Stimulated activated CD4-positive, alpha-beta T cell treated with anti-CD3 and anti-CD28 coated beads, Interleukin-12 subunit alpha, Interleukin-12 subunit beta, amount 100 ng/mL, for 4 hours (primary cell): ENCODE measurements at places on chromosomes 1 and 21.

DNA sequence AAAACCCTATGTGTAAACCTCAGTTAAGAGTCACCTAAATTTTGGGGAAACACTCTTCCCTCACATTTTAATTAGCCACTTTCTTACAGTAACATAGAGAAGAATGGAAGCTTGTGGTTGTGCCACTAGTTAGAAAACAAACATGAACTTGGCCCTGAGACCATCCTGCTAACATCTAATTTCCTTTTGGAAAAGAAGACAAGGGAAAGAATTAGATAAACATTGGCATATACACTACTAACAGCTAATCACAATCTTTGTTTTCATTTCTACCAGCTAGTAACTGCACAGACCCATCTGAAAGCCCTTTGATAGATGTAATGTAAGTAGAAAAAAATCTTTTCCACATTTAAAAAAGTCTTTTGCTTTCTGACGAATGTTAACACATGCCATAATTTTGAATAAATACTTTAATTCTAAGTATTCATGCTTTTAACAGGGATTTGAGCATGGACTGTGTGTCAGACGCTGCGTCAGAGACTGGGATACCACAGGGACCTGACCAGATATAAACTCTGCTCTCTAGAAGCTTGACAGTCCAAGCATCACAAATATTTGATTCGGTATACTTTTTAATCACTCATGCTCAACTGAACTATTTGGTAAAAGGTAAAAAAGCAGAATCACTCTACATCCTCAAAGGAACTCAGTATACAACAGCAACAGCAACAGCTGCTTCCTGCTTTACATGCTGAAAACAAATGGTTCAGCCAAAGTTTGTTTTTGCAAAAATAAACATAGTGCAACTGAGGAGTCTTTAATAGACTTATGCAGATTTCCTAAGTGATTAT is 30.2 kb downstream of the DPH5 start:
- DNase-seq, result no peak

GRCh38 chr1:55812281-55812680 is 597.1 kb upstream of the USP24 start:
- DNase-seq, result no peak

DNA sequence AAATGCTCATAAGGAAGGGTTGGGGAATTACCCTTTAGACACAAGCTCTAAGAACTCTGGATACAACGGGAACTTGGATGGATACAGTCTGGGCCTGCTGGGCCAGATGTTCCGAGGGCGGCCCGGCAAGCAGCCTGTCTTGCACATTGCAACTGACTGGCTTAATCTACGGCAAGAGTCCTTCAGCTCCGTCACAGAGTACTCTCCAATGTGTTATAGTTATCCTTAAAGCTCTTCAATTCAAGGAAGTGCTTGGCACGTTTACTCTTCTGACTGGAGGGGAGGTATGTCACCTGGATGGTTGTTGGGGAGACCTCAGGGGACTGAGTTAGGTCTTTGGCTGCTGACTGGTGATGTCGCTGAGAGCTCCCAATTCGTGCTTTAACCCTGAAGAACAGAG is 1.1 kb upstream of the CFAP141 start:
- no peak for DNase-seq

DNA sequence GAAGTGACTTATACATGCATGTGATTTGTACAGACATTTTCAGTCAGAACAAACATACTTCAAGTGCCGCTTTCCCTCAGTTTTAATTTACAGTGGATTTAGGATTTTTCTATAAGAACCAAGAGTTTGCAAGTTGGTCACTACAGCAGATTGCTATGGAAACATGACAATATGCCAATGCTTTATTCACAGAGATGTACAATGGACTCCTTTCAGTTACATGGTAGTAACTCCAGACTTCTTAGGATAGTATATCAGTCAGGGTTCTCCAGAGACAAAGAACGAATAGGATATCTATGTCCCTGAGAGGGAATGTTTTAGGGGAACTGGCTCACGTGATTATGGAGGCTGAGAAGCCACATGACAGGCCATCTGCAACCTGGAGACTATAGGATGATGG is 27.4 kb downstream of the IFI44 start:
- DNase-seq, result no peak

- DNase-seq, result no peak
These were observed 3.1 kb downstream of the C1orf162 start for GRCh38 chr1:111476761-111477309.

DNA sequence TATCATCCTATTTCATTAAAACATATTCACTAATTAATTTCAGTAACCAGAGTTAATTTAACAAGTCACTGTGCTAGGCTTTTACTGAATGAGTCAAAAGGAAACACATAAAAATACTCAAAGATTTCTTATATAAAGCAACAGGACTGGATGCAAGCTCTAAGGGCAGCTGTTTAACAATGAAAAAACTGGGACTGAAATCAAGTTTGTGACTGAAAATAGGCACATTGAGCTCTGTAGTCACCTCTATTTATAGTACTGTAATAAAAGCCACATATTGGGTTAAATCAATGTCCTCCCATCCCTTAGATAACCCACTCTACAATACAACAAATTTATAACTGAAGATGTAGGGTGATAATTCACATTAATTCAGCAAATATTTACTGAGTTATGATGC is 52.4 kb downstream of the SMYD3 start:
- no peak for DNase-seq

DNA sequence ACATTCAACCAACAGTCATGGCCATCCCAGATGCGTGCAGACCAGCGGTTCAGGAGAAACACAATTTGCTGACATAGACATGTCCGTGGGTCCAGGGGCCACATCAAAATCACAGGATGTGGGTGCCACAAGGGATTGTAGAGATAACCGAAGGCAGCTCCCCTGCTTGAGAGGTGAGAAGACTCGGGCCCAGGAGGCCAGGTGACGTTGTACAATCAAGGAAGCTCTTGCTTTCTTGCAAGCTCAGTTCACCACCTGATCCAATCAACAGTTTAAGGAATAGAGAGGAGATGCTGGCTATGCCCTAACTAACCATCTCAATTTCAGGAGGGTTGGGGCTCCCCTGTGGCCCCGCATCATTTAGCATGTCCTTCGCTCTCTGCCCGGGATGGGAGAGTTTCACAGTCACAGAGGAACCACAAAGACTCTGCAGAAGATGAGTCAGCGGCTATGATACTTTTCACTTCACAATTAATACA is 19.5 kb downstream of the UBASH3A start:
- DNase-seq, result no peak

GRCh38 chr1:203871114-203871880 is 9.9 kb downstream of the SNRPE start:
- no peak for DNase-seq

GRCh38 chr1:241902391-241903065 is 54.5 kb downstream of the EXO1 start:
- no peak for DNase-seq

DNA sequence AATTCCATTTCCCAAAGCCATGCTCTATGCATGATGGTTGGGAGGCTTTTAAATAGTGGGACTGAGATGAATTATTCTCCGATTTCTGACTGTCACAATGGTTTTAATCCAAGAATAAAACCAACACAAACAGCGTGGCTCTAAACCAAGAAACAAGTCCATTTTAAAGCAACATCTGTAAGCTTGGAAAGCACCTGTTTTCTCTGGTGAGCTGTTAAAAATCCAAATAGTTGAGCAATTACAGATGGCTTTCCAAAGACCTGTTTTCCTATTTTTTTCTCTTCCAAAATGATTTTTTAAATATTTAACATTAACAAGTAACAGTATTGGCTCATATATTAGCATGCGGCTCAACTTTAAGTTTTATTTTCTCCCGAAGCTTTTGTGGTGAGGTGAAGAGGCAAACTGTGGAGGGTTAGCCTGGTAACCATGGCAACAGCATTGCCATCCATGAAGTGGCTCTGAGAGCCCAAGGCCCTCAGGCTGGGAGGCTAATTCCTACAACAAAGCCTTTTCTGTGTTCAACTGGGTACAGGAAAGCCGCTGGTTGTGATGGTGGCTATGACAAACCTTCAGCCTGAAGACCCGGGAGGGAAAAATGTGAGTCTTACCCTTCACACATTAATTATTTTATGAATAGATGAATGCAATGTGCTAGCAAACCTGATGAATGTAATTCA is 56.7 kb upstream of the B3GALT5 start:
- no peak for DNase-seq

- DNase-seq, result no peak
These were observed 1.6 kb upstream of the BSND start for GRCh38 chr1:54996869-54997710.

DNA sequence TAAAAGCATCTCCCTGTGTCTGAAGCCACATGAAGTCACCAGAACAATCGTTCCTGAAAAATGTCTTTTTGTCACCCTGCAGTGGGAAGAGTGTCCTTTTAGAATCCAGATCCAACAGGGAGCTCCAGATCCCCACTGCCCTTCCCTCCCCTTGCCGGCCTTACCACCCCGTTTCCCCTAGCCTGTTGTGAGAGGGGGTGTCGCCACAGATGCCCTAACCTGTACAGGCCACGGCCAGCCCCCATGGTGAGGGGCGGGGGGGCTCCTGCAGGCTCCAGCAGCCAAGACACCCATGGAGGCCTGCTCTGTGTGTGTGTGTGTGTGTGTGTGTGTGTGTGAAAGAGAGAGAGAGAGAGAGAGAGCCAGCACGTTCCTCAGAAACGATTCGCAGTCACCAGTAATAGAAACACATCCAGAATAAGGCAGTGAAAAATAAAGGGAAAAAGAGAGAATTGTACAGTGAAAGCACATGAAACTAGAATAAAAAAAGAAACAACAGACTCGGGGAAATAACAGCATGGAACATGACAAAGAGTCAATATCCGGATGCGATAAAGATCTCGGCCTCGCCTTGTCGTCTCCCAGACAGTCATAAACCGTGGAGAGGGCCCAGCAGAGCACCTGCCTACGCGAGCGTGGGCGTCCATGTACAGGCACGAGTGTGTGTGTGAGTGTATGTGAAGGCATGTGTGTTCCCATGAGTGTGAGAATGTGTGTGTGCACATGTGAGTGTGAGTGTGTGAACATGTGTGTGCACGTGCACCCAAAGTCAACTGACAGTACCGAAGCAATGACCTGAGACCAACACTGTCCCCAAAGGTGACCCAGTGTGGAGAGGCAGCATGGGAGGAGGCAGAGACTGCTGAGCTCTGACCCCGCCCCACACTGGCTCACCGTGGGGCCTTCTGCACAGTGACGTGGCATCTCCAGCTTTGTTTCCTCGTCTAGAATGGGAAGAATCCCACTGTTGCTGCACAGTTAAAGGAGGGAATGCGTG is 303.8 kb downstream of the NPHP4 start:
- no peak for DNase-seq

DNA sequence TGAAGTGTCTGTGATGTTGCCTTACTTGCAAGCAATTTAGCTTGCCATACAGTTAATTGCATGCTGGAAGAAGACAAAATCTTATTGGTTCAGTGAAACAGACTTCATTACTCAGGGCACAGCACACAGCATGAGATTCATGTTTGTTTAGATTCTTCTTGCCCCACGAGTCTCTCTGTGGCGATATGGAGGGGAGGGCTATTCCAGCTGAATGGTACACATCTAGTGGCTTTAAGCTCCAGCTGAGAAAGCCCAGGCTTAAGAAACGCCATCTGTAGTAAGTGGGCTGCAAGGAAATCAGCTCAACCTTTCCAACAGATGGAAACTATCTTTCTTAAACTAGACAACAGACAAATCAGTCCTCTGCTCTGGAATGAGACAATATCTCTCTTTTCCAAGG is 1022.0 kb downstream of the NCAM2 start:
- DNase-seq, result no peak

DNA sequence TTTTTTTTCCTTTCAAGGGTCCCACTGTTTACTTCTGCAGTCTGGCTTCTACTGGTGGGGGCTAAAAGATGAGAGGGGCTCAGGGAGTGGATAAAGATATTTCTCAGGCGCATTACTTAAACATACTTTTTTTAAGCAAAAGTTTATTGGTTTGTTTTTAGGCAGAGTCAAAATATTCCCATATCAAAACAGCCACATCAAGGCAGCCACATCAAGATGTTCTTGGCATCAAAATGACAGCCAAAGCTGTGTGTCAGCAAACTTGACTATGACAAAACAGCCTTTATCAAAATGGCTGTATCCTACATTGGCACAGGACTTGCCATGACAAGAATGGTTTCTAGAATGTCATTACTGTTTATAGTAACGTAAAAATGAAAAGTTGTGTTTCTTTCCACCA is 22.1 kb upstream of the RASAL2 start:
- no peak for DNase-seq

DNA sequence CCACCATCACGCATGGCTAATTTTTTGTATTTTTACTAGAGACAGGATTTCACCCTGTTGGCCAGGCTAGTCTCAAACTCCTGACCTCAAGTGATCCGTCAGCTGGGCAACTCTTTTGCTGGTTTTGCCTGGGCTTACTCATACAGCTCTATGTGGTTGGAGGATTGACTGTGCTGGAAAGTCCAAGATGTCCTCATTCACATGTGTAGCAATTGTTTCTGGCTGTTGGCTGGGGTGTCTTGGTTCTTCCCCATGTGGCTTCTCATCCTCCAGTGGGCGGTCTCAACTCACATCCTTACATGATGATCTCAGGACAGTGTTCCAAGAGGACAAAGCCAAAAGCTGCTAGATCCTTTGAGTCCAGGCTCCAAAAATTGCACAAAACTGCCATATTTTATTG is 53.3 kb downstream of the TEX35 start:
- DNase-seq, result no peak

- DNase-seq, result no peak
These were observed 45.2 kb downstream of the GALNT2 start for GRCh38 chr1:230112131-230112701.

- no peak for DNase-seq
These were observed 871.3 kb downstream of the LRRIQ3 start for GRCh38 chr1:73326663-73327062.

DNA sequence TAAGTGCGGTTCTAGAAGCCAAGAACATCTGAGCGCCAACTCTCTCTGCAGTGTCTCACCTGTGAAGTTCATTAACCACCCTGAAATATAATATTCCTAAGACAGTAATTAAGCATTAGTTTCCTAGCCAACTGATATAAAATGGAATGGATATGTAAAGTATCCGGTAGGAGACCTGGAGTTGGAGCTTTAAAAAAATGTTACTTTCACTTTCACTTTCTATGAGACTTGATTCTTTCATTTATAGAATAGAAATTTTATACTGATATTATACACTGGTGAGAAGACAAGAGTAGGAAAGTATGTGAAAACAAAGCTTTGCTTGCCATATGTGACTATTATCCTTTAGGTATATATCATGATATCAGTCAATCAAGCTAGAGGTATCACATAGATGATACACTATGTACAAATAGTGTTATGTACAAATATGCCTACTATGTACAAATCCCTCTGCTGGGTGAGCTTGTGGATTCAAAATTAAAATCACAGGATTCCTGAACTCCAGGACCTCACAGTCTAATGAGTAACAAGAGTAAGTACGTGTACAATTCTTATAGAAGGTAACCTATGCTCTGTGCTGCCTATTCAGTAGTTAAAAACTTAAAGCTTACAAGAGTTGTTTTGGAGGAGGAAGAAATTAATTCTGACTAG is 934.2 kb downstream of the TTLL7 start:
- no peak for DNase-seq
